ENCODE measurements at places on chromosomes 1 and 21.
A peak's percentile ranks its signal among the peaks of the same experiment; 100 is the strongest.

GRCh38 chr1:101241485-101242225, 4.8 kb downstream of the S1PR1 start:
- ATAC-seq, result no peak

DNA sequence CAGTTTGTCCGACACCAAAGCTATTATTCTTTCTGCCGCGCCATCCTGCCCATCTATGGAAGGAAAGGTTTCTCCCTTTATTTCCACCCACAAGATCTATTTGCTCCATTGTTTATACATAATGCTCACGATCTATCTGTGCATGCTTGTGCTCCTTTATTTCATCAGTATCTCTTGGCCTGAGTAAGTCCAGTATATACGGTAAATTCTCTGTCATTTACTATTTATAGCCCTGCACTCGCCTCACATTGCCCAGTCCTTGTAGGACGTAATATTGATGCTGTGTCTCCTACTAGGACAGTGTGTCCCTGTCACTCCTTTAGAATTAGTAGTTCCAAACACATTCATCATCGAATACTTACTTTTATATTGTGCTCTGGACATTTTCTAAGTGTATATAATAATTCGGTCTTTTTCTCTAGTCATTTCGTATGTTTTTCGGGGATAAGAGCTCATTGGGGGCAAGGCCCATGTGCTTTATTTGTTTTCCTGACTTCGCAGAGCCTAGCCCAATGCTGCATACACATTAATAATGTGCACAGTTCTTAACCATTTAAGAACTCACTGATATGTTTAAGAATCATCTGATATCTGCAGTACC, 3.1 kb upstream of the NID1 start:
- peak; percentile 88 for ATAC-seq

- ATAC-seq, result no peak
Observed at GRCh38 chr1:74767490-74767889, 34.5 kb downstream of the TYW3 start.

GRCh38 chr21:34580181-34580700, 34.7 kb downstream of the RCAN1 start:
- no peak for ATAC-seq

- ATAC-seq, result no peak
Observed at GRCh38 chr1:35763201-35763600, 6.6 kb downstream of the CLSPN start.

DNA sequence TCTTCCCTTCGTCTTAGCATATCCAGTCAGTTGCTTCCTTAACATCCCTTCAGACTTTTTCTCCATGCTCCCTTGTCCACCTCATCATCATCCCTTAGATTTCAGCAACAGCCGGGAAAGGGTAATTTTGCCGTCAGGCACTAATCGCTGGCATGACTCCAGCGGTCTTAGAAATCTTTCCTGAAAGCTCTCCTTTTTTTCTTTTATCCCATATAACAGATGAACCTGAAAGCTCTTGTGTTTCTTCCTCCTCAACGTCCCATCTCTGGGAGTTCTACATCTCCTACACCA, 10.4 kb upstream of the BOLA1 start:
- ATAC-seq, result no peak

Data from motor neuron (in vitro differentiated cells).